ENCODE measurements at places on chromosomes 1 and 21.

GRCh38 chr1:223216531-223217205 is 73.6 kb upstream of the TLR5 start:
- DNase-seq = no peak

- peak; percentile 44 for DNase-seq
Measured at GRCh38 chr1:27026621-27027574, 14.2 kb upstream of the TENT5B start.

GRCh38 chr1:93016171-93016570 is 54.9 kb upstream of the DIPK1A start:
- no peak for DNase-seq

GRCh38 chr1:195763146-195763906 is 844.9 kb downstream of the KCNT2 start:
- DNase-seq = peak; percentile 35

GRCh38 chr1:169132512-169133227 is 26.2 kb downstream of the ATP1B1 start:
- no peak for DNase-seq

- DNase-seq = peak; percentile 85
Measured at GRCh38 chr1:155938220-155938627, 3.2 kb upstream of the RXFP4 start.

GRCh38 chr1:64061430-64062104 is 141.9 kb upstream of the UBE2U start:
- no peak for DNase-seq

GRCh38 chr1:36829066-36829465 is 205.2 kb downstream of the GRIK3 start:
- DNase-seq = no peak

DNA sequence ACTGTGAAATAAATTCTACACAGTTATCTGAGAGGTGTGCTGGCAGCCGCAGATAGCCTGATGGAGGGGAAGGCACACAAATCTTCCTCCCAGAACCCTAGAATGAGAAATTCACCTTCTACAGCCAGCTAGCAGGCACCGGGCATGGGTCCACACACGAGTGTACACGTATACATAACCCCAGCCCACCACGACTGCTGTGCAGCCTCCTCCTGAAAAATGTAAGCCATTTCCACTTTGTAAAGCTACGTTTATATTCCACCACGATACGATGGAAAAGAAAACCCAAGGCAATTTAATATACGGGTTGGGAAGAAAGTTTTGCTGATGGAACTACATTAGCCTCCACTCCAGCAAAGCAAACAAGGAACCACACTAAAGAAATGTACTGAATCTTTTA is 1.8 kb downstream of the BTG3 start:
- DNase-seq = no peak

DNA sequence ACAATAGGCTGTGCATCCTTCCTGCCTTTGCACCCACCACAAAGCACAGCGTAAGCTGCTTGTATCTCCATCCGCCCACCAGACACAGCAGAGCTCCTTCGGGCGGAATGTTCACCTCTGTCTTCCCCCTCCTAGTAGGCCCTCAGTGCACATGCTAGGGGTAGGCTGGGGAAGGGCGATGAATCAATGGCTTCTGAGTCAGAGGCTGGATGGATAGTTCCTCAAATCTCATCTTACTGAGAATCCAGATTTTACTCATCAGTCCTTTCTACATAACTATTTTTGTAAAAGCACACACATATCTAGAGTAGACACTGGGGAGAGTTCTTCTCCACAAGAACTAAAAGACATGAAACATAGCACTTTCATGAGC is 73.8 kb downstream of the BCAR3 start:
- DNase-seq = no peak

- DNase-seq = no peak
Measured at GRCh38 chr21:43703035-43703880, 15.7 kb upstream of the PDXK start.

GRCh38 chr1:59926381-59927123 is at the start of gene CYP2J2:
CYP2J2 (minus strand) TSS chr1:59926773; CDS start chr1:59926746, 27 bp downstream.
- DNase-seq = peak; percentile 59

DNA sequence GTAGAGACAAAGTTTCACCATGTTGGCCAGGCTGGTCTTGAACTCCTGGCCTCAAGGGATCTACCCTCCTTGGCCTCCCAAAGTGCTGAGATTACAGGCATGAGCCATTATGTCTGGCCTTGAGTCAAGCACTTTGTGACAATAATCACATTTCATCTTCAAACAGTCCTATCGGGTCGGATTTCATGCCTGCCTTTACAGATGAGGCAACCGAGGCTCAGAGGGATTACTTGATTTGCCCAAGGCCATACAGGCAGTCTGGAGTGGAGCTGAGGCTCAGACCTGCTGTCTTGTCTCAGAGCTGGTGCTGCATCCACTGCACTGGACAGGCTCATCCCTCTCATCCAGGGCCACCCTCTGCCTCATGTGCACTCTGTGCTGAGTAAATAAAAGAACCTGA is 26.6 kb downstream of the FAM151A start:
- DNase-seq = no peak

DNA sequence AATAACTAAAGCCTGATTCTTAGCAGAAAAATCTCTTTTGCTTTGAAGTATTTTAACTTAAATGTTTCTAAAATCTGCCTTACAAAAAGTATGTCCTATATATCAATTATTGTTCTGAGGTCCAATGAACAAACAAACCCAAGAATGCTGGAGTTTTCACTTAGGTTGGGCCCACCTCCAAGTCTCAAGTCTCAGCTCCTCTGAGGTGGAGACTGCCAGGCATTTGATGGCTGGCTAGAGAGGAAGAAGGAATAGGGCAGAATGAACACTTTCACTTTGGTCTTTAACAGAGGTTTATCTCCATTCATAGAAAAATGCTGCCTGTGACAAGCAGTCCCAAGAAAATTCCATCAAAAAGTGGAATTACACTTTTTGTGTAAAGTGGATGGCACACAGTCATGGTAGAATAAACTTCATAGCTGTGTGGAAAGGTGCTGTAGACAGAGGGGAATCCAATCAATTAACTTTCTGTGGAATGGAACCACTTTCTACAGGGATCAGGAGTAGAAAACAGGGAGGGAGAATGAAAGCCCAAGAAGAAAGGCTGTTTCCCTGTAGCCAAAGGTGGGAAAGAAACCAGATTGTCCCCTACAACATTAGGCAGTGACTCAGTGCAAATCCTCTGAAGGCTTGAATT is 349.4 kb upstream of the RUNX1 start:
- DNase-seq = no peak

GRCh38 chr1:230403442-230403841 is 22.7 kb downstream of the PGBD5 start:
- DNase-seq = no peak

DNA sequence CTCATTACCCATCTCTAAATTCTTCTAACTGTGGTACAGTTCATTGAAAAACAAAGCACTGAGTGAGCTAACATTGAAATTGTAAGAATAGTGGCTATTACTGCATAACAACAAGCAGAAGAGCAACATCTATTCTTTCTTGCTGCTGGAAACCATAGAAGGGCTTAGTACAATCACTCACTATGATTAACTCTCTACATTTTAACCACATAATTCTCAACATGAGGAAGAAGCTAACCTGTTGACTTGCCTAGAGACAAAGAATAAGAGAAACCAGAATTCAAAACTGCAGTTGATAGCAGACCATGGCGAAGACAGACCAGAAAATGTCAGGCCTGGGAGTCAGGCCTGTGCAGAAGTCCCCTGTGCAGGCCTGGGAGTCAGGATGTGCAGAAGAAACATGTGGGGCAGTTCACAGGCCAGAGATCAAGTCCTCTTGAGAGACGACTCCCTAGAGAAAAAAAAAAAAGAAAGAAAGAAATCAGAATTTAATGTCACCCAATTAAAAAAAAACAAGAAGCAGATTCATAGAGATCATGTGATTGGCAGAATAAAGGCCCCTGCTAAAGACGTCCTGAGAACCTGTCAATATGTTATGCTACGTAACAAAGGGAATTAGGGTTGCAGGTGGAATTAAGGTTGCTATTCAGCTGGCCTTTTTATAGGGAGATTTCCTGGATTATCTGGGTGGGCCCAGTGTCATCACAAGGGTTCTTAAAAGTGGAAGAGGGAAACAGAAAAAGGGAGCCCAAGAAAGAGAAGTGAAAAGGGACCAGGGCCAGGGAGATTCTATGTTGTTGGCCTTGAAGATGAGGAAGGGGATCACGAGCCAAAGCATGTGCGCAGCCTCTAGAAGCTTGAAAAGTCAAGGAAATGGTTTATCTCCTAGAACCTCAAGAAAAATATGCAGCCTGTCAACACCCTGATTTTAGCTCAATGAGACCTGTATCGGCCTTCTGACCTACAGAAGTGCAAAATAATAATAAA is 94.9 kb downstream of the MRPL39 start:
- DNase-seq = no peak

GRCh38 chr1:167524651-167525050 is 6.3 kb upstream of the CD247 start:
- peak; percentile 92 for DNase-seq

- DNase-seq = no peak
Measured at GRCh38 chr1:73800376-73800775, 397.6 kb downstream of the LRRIQ3 start.

- DNase-seq = no peak
Measured at GRCh38 chr1:231751415-231751814, 124.8 kb downstream of the DISC1 start.

DNA sequence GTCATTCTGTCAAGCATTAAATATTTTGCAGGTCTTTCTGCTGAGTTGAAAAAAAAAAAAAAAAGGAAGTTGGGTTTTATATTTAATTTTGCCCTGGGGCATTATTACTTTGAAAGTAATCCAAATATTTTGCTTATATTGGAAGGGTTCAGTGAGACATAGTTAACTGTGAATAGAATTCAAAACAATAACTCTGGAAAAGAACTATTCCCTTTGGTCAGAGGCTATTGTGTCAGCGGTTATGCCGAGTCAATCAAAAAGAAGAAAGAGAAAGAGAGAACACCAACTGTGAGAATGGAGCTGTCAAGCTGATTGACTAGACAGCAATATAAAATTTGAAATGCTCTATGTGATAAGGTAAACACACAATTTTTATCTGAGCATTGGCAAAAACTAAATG is 761.7 kb downstream of the ADGRL2 start:
- no peak for DNase-seq

DNA sequence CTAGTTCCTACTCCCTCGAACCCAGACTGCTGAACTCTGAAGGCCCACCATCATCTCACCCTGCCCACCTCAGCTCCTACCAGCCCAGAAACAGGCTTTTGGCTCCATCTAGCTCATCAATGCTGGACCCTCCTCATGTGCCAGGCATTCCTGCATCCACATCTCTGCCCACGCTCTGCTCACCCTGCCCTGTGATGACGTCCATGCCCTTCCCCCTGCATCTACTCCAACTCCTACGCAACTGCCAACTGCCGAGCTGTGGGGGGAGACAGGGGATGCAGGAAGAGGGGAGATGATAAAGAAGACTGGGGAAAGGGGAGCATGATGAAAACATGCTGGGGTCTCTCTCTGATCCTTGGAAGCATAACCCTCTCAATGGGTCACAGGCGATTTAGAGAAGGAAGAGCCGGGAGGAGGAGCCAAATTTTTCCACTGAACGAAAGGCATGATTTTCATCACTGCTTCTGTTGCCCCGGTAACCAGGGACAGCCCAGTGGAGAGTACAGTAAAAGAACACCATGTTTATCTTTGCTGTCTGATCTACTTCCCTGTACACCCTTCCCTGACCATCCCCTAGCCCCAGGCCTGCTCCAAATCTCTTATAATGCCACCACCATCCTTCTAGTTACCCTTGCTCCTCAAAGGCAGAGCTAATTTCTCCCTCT is 44.3 kb downstream of the CD34 start:
- no peak for DNase-seq

DNA sequence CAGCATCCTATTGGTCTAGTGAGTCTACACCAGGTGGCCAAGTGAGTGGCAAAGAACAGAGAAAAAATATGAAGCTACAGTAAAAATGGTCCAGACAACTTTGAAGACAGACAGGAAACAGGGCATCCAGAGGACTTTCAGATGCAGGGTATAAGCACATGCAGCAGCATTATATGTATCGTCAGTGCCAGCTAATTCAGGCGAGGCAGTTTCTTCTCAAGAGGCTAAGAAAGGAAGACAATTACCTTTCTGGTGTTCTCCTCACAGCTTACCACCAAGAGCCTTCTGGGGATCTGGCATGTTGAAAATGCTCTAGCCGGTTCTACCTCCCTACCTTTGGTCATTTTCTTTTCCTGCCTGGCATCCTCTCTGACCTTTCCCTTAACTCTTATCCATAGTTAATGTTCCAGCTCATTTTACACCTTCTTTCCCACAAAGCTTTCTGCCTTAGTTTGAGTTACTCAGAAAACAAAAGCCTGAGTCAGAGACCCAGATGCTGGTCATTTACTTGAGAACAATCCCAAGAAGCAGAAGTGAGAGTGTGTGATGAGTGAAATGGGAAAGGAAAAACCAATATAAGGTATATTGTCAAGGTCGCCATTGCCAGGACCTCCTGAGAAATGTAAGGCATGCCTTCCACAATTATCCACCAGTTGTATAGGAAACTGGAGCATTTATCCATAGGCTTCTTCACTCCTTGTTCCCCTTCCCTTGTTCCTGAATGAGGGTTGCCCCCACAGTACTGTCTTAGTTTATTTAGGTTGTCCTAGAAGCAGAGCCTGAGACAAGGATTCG is 444.1 kb downstream of the PLPP3 start:
- no peak for DNase-seq

DNA sequence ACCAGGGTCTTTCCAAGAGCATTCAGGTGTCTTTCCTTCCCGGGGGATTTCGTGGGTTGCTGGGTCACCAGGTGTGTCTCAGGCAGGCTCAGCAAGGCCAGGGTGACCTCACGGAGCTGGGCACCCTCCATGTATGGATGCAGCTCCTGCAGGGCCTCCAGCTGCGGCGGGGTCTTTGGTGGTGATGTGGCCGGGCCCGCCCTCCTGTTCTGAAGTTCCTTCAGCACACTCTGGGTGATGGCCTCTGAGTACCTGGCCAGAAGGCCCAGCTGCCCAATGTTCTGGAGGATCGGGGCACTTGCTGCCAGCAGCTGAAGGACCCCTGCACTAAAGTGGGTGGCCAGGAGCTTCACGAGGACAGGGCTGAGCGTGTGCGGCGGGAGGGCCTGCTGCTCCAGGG is 45.5 kb downstream of the URB1 start:
- no peak for DNase-seq

DNA sequence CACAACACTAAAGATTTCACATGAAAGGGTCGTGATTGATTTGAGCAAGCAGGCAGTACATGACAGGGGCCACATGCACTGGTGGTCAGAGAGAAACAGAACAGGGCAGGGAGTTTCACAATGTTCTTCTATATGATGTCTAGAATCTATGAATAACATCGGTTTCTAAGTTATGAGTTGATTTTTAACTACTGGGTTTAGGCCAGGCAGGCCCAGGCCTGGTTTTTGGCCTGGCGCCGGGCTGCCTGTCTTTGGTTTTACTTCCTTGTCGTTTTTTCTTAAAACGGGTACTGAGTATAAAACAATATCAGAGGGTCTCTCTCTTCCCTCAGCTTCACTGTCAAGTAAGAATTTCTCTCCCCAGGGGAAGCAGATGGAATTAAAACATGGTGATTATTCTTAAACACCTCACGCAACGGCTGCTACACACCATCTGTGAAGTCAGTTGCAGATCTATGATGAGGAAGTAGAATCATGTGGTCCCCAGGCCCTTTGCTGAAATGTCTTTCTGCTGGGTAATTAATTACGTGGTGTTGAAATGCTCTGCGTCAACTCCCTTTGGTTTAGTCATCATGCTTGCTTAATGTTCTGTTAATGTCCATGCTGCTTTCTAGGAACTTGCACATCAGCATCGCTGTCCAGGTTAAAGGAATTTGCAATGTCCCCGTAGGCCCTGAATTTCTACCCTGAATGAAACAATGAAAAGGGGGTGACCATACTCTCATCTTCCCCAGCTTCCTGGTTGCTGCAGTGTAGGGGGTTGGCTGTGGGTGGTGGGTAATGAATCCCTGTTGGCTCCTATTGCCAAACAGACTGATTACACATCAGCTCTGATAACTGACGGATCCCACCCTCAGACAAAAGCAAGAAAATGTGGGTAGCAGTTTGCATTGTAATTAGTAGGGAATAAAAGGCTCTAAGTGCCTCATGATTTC is 70.3 kb downstream of the SERINC2 start:
- DNase-seq = peak; percentile 71
